NCI-H2171 treated with DMSO at 0.1 percent for 48 hours (cell line): ENCODE measurements at places on chromosomes 4 and X.

GRCh38 chr4:47120783-47121182 lies 89.4 kb downstream of the GABRB1 start:
- no peak for DNase-seq

GRCh38 chr4:5101571-5101970 lies 50.3 kb downstream of the STK32B start:
- no peak for DNase-seq

- DNase-seq: no peak
Measured at GRCh38 chrX:66018585-66019309, 21.1 kb downstream of the VSIG4 start.

DNA sequence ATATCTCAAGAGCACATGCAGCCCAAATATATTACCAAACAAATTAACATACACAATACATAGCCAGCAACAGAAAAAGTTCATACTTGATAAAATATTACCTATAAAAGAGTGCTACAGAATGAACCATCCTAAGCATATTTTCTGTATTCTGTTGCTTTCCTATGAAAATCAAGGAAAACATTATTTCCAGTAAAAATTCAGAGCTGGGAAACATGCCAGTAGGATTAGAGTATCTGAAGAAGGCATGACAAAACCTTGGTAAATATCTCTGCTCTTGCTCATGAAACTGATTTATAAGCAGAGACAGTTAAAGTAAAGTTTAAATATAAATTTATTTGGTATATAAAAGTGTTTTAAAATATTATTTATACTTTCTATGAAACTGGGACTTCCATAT lies 599.7 kb downstream of the ARAP2 start:
- DNase-seq: no peak

GRCh38 chr4:33369446-33369845 lies 2649.3 kb downstream of the PCDH7 start:
- DNase-seq: no peak

GRCh38 chr4:139170932-139171331 lies 6.1 kb downstream of the ELF2 start:
- no peak for DNase-seq

DNA sequence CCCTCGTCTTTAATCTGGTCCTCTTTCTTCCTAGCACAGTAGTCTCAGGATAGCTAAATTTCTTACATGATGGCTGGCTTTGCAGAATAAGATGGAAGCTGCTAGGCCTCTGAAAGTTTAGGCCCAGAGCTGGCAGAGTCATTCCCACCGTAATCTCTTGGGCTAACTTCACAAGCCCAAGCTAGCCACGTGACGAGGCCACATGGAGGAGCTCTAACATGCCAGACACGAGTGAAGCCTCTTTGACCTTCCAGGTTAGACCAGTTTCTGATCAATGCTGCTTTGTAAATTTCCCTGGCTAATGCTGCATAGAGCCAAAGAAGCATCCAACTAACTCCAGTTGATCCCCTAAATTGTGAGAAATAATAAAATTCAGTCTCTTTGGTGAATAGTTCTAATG lies 9.5 kb upstream of the CENPE start:
- DNase-seq: no peak

GRCh38 chr4:107120661-107121060 lies 84.5 kb upstream of the DKK2 start:
- DNase-seq: no peak

- no peak for DNase-seq
Measured at GRCh38 chr4:15233264-15233597, 194.6 kb upstream of the C1QTNF7 start.

DNA sequence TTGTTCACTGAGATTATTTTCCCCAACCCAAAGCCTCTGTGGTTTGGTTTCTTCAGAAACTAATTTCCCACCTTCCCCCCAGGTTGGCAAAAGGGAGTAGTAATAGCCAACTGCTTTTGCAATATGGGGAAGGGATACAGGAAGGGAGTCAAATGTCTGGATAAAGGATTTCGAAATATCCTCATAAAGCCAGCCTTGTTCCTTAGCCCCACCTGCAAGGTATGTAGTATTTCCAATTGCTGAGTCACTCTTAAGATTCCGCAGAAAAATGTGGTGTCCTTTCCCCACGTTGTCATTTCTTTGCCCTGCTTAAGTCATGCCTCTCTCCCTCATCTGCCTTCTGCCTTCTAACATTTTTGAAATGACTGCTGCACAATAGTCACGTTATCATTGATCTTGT lies 138.8 kb upstream of the DCAF8L1 start:
- no peak for DNase-seq

GRCh38 chrX:12979026-12979607 lies 4.2 kb downstream of the TMSB4X start:
- no peak for DNase-seq

DNA sequence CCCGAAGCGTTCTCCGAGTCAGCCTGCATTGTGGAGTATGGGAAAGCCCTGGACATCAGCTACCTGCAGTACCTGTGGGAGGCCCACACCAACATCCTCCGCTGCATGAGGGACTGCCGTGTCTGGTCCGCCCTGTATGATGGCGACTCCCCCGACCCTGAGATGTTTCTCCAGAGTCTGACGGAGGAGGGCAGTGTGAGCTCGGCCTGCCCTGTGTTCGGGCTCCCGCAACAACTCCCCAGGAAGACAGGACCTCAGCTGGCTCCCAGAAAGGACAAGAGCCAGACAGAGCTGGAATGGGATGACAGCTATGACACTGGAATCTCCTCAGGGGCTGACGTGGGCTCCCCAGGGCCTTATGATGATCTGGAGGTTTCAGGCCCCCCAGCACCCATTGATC lies 111.3 kb downstream of the GATB start:
- DNase-seq: no peak

- DNase-seq: no peak
Measured at GRCh38 chr4:7423801-7424552, 10.8 kb downstream of the PSAPL1 start.

GRCh38 chrX:42821803-42822443 lies 44.0 kb upstream of the PPP1R2C start:
- no peak for DNase-seq

- no peak for DNase-seq
Measured at GRCh38 chr4:52861171-52861823, 820 bp upstream of the RASL11B start.

DNA sequence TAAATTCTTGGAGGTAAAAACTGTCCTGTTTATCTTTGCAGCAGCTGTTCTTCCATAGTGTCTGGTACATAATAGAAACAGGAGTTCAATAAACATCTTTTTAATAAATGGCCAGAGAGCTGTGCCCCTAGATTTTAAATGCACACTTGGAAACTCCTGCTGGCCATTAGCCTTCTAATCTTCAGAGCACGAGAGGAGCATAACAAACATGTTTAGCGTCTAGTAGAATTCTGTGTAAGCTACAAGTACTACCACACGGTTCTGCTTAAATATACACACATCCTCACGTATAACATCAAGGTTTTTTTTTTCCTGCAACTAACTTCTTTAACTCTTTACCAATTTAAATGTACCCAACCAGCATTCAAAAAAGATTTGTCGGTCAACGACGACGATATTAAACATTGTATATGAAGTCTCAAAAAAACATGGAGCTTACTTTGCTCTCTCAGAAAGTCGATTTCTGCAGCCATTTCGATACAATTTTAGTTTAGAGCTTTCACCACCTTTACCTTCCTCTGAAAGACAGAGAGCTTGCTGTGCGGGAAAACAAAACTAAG lies 628 bp downstream of the SCLT1 start:
- no peak for DNase-seq

DNA sequence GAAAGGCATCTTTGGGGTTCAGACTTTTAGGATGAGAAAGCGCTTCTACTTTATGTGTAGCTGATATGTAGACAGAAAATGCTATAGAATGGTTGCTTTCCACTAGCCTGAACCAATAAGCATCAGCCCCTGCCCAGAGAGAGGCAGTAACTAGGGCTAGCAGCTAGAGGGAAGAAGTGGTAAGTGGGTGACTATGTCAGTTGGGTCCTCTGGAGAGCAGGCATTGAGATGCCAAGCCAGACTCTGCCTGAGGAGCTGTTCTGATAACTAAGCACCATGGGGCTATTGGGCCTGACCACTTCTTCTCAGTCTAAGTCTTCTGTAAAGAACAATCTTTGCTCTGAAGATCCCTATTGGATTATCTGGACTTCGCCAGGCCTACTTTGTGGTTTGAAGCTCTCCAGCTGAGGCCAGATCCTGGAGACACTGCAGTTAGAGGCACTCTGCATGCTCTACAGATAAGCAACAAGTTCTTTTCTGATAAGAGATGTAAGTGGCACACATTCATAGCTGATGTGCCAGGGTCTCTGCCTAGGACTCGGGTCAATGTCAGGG lies 146.1 kb downstream of the RBM46 start:
- no peak for DNase-seq

DNA sequence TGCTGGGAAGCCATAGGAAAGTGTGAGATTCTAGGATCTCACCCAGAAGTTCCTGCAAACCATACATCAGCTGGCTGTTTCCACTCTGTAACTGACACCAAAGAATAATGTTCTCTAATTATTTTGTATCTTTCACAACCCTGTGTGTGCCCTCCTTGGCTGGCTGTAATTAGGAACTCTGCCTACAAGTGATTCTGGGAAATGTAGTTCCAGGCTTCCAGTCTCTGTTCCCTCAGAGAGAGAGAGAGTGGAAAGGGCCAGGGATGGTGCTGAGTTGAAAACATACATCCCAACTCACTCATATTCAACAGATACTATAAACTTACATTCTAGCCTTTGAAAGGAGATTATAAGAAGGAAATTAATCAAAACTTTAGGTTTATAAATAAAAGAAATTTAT lies 57.5 kb upstream of the C1QTNF7 start:
- DNase-seq: no peak

GRCh38 chrX:154750301-154751202 lies at the start of gene GAB3:
GAB3 (minus strand) TSS chrX:154751077; CDS start chrX:154751025, 52 bp downstream.
- DNase-seq: peak; percentile 28

DNA sequence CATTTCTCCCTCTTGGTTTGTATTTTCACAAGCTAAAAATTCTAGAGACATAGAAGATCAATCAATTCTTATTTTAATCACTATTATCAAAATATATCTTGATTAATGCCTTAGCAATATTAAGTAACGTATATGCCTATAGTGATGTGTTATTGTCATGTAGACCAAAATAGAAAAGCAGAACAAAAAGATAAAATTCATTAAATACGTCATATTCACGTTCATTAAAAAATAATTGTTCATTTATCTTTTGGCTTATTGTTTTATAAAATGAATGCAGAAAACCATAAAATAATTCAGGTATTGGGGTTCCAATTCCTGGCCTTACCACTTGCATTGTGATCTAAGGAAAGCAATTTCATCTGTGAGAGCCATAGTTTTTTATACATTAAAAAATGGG lies 72.2 kb downstream of the AMELX start:
- DNase-seq: no peak

DNA sequence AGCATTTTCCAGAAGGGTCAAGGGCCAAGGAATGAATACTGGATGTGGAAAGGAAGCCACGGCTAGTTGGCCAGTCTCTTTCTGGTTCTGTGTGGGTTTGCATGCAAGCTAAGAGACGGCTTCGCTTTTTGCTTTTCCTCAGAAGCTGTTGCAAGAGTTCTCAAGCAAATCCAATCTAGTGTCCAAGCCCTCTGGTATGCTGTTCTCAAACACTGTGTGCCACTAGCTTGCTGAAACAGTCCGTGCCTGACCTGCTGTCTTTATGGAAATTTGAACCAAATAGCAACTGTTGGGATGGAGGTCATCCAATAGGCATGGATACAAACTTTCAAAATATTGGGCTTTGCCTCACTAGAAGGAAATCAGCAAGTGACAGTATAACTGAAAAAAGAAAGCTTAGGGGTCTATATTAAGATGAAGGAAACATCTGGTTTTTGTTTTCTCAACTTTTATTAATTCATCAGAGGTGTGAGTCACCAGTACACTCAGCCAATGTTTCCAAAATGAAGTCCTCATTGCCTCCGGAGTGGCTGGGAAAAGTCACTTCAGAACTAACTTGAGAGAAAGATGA lies 70.5 kb downstream of the SLC9A6 start:
- no peak for DNase-seq

GRCh38 chr4:17921451-17921850 lies 100.1 kb downstream of the LCORL start:
- no peak for DNase-seq

- DNase-seq: no peak
Measured at GRCh38 chrX:129510331-129510730, 13.0 kb downstream of the SMARCA1 start.

- no peak for DNase-seq
Measured at GRCh38 chr4:3371033-3372001, 70.5 kb upstream of the HGFAC start.

DNA sequence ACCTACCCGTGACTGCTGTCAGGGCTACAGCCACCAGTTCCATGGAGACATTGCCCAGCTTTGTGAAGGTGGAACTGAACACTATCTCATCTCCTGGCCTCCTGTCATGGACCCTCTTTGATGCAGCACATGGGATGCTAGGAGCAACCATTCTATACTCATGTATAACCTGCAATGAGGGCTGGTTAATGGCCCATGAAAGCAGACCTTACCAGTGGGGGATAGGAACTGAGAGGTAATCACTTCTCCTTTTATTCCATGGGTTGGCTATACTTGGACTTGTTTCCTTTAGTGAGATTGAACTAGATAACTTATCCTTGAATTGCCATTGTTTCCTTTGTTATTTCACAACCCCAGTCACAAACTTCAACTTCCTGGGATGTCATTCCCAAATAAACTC lies 310.6 kb downstream of the BMPR1B start:
- DNase-seq: no peak

DNA sequence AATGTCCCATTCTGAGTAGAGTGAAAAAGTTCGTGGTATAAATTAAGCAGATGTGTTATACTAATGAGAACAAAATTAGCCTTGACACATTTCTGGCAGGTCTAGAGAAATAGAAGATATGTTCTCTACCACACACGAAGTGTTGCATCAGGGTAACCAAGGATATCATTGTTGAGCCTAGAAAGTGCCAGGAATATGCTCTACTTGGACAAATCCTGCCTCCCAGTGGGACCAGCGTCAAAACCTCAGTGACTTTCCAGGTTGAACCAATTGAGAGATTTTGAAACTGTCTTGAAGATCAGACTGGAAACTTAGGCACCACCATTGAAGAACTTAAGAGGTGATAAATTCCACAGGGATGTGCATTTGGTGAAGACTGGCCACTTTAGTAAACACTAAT lies 115.9 kb downstream of the HPGD start:
- no peak for DNase-seq

- DNase-seq: no peak
Measured at GRCh38 chr4:4792466-4792865, 67.0 kb upstream of the MSX1 start.

GRCh38 chr4:78592088-78592783 lies 40.7 kb downstream of the ANXA3 start:
- DNase-seq: no peak

- no peak for DNase-seq
Measured at GRCh38 chrX:45851434-45851991, 650.8 kb upstream of the DIPK2B start.

DNA sequence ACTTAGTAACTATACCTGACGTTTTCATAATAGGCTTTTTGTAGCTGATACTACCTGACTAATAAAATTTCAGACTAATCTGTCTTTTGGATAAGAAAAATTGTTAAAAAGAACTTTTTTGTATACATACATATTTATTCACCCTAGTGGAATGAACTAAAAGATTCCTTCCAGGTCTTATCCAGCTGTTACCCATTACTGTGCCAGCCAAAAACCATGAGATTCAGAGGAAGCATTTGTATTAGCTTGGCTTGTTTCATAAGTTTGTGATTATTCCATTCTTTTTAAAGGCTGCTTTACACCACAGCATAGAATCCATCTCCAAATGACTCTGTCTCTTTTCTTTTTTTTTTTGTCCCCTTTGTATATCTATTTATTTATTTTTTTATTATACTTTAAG lies 149.4 kb downstream of the FAT4 start:
- no peak for DNase-seq

GRCh38 chr4:40243386-40243948 lies 46.6 kb downstream of the RHOH start:
- no peak for DNase-seq
